ENCODE measurements at places on chromosomes 1 and 21.

DNA sequence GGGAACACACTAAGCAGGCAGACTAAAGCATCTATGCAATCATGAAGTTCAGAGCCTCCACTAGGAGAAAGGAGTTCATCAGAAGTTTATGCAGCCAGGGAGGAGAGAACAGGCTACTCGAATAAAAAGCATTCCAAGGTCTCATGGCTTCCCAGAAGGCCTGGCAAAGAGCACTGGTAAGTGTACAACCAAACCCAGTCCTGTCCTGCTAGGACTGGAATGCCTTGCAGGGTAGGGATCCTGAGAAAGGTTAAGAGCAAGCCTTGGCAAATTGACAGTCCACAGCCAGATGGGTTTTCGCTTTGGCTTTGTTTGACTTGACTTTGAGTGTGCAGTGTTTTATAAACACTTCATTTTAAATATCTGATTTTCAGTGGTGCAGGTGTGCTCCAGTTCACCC lies 133.6 kb upstream of the ATP1B1 start:
- DNase-seq: no peak

DNA sequence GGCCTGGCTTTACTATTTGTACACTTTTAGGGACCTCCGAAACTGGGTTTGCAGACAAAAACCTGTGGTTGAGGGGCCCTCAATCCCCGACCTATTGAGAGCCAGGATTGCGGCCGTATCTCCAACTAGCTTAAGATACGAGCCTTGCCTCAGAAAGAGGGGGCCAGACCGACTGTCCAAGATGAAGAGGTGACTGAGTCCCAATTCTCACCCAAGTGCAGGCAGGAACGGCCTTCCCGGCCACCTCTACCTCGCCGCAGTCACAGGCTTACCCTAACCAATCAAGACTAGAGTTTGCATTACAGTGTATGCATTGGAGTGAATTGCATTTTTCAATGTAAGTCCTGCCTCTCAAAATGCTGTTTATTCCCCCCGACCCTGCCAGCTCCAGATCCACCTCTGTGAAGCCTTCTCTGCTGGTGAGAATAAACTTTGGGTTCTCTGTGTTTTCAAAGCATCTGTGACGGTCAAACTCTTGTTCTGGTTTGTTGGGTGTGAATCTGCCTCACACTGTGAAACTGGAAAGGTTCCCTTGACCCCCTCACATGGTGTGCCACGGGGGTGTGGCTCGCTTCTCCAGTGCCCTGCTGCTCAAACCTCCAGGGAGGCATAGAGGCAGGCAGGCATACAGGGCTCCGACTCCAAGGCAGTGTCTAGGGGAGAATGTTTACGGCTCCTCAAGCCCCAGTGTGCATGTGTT lies 62.2 kb upstream of the WLS start:
- DNase-seq: no peak

- DNase-seq: no peak
Measured at GRCh38 chr1:150464422-150464826, 22.8 kb upstream of the TARS2 start.

DNA sequence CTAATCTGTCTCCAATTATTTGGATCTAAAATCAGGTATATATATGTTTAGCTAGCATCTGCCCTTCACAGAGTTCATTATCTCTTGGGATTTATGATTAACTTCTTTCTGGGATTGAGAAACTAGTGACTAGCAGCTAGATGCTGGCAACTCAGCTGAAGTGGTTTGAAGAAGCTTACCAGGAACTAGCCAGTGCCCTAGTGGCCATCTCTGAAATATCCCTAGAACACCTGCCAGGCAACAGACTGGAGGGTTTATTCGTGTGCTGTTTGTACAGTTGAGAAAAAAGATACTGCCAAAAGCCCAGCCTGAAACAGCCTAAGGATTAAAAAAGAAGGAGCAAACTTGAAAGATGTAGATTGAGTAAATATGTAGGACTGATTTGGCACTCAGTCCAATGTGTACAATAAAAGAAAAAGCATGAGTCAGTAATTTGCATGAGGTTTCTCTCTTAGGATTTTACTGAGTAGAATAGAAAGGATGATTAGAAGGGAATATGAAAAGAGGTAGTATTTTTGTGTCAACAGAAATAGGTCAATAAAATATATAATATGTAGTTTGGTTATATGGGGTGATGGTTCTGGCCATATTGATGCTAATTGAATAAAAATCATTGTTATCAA lies 1144.6 kb upstream of the ADGRL2 start:
- DNase-seq: peak; percentile 14

GRCh38 chr1:186503190-186503589 lies 42.3 kb upstream of the PDC start:
- no peak for DNase-seq
